ENCODE measurements at places on chromosomes 12 and 14.

DNA sequence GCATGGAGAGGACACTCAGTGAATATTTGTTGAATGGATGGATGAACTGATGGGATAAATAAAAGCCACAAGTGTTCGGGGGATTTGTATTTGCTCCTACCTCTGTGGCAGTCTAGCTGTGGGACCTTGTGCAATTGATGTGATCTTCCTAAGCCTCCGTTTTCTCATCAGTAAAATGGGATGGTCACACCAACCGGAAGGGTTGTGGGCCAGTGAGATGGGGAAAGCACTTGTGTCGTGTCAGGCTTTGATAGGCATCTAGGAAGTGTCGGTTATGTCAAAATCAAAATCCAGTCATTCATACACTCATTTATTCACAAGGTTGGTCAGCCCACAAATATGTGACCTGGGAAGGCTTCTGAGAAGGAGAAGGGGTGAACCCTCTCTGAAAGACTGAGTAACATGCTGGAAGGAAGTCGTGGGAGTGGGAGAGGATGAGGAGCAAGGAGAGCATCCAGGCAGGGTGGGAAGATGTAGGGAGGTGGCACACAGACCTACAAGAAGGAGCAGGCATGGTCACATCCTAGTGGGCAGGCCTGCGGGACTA, 7.8 kb upstream of the SERPINA9 start:
- DNase-seq, result no peak

- DNase-seq, result no peak
Measured at GRCh38 chr12:91119089-91119488, 7.8 kb upstream of the LUM start.

GRCh38 chr12:98745578-98746391, 100.7 kb downstream of the APAF1 start:
- no peak for DNase-seq

GRCh38 chr14:24080888-24081738, 9.8 kb downstream of the CPNE6 start:
- DNase-seq, result peak; percentile 39

- DNase-seq, result no peak
Measured at GRCh38 chr12:30884799-30885198, 41.7 kb upstream of the TSPAN11 start.

DNA sequence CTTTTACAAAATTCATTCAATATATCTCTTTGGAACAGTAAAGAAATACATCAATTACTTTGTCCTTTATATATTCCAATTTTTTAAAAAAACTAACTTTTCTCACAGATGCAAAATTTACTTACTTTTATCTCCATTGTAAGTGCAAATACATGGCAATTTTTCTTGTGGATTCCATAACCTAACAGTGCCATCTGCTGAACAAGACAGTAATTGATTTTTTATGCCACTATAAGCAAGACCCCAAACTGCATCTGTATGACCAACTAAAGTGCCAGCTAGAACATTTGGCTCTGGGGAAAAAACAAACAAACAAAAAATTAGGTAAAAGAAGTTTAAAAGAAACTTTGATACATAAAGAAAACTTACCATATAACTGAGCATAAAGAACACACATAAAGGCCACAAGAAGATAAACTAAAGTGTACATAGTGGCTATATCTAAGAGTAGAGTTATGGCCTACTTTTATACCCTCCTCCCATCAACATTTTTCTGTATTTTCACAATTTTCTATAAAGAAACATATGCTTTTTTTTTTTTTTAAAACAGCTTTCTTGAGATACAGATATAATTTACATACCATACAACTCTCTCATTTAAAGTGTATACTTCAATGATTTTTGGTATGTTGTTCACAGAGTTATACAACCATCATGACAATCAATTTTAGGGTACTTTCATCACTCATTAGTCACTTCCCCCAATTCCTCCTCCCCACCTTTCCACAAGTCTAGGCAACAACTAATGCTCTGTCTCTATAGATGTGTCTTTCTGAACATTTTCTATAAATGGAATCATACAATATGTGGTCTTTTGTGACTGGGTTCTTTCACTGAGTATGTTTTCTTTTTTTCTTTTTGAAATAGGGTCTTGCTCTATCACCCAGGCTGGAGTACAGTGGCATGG, 32.6 kb downstream of the COCH start:
- no peak for DNase-seq

DNA sequence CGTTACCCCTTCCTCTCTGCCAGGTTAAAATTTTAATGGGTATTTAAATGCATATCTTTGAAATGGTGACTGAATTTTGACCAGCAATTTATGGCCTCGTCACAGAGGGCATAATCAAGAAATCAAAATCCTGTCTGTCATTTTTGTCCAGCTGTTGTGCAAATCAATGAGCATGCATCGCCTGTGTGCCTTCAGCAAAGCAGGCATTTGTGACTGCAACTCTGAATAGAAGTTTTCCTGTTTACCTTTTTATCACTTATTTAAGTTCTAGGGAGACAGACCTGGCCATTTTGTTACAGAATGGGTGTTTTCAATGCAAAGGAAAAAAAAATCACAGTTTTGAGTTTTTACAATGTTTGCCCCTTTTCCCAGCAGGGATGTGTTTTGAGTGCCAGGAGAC, 107.4 kb downstream of the PPM1A start:
- no peak for DNase-seq

- no peak for DNase-seq
Measured at GRCh38 chr12:93137656-93138612, 208.8 kb upstream of the EEA1 start.

- no peak for DNase-seq
Measured at GRCh38 chr12:25714198-25714984, 161.3 kb upstream of the LMNTD1 start.

GRCh38 chr12:553216-554000, 93.7 kb downstream of the B4GALNT3 start:
- DNase-seq, result no peak

- DNase-seq, result no peak
Measured at GRCh38 chr14:66119606-66120231, 366.5 kb upstream of the CCDC196 start.

- DNase-seq, result no peak
Measured at GRCh38 chr14:71166180-71166837, 259.1 kb downstream of the PCNX1 start.

DNA sequence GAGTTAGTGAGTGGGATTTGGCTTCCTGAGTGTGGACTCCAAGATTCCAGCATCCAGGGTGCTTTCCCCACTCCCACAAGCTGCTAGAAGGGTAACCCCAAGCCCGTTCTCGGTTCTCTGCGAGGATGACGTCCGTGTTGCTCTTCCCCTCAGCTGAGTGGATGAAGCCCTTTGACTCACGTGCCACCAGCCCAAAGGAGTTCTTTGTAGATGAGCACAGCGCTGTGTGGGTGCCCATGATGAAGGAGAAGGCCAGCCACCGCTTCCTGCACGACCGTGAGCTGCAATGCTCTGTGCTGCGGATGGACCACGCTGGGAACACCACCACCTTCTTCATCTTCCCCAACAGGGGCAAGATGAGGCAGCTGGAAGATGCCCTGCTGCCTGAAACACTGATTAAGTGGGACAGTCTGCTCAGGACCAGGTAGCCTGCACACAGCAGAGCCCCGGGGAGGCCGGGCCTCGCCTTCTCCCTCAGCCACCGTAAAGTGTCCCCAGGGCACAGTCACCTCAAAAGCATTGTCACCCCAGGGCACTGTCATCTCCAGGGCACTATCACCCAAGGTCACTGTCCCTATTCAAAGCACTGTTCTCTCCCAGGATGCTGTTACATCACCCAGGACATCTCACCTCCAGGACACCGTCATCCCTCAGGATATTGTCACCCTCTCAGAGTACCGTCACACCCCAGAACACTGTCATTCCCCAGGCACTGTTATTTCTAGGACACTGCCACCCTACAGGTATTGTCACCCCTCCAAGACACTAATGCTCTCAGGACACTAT, 31.3 kb downstream of the SERPINA3 start:
- DNase-seq, result no peak

GRCh38 chr12:12533238-12533829, 29.3 kb downstream of the DUSP16 start:
- no peak for DNase-seq

GRCh38 chr12:18261273-18261672, at the start of gene PIK3C2G:
Gene PIK3C2G (plus strand): TSS chr12:18261518. CDS start chr12:18282082, 20,564 bp downstream.
- DNase-seq, result no peak

GRCh38 chr14:90491221-90491885, 94.5 kb downstream of the CALM1 start:
- no peak for DNase-seq

GRCh38 chr14:20560961-20561360, at the start of gene RNASE9:
Gene RNASE9 (minus strand): TSS chr14:20561047.
- DNase-seq, result no peak

DNA sequence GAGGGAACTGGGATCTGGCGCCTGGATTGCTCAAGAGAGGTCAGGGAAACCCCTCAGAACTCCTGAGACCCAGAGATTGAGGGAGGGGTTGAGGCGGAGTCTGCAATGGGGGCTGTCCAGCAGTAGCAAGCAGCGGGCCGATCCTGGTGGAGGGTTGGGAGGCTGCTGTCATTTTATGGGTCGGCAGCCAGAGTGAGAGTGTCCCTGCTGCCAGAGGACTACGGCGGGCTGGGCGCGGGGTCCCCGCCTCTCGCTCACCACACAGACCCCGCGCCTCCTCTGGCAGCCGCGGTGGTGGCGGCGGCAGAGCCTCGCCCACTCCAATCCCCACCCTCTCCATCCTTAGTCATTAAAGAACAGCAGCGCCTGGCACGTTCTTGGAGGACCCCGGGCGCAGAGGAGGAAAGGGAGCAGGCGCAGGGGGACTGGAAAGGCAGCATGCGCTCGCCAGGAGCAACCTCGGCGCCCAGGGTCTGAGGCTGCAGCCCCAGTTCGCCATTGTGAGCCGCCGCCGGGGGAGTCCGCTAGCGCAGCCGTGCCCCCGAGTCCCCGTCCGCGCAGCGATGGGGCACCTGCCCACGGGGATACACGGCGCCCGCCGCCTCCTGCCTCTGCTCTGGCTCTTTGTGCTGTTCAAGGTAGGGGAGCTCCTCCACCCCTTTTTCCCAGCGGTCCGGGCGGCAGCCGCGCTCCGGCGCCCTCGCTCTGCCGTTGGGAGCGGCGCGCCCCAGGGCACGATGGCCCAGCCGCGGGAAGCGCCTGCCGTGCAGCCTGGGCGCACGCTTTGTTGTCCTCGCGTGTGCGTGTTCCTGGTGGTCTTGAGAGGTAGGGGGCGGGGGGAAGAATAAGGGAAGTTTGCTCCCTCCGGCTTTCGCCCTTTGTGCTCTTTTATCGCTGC, at the start of gene PTPRO:
TSS of gene PTPRO (plus strand) at position 345 of the 898 bp plus-strand sequence.
- DNase-seq, result no peak

DNA sequence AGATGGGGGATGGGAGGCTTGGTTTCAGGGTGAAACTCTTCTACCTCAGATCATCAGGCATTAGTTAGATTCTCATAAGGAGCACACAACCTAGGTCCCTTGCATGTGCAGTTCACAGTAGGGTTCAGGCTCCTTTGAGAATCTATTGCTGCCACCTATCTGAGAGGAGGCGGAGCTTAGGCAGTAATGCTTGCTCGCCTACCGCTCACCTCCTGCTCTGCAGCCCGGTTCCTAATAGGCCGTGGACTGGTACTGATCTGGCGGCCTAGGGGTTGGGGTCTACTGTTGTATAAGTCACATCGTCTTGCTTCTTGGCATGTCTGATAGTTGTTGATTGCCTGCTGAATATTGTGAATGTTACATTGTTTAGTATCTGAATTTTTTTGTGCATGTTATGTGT, 12.2 kb downstream of the SCYL2 start:
- no peak for DNase-seq

DNA sequence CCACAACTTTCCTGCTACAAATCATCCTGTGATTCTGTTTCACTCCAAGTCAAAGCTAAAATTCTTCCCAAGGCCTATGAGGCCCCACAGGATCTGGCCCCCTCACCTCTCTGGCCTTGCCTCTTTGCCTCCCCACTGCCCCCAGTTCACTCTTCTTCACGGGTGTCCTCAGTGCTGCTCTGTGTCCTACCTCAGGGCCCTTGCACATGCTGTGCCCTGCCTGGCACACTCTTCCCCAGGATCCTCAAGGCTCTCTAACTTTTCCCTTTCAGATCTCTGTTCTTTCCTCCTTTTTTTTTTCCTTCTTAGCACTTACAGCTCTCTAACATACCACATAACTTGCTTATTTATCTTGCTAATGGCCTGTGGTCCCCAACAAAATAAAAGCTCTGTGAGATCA, 29.2 kb downstream of the RASAL1 start:
- DNase-seq, result no peak

DNA sequence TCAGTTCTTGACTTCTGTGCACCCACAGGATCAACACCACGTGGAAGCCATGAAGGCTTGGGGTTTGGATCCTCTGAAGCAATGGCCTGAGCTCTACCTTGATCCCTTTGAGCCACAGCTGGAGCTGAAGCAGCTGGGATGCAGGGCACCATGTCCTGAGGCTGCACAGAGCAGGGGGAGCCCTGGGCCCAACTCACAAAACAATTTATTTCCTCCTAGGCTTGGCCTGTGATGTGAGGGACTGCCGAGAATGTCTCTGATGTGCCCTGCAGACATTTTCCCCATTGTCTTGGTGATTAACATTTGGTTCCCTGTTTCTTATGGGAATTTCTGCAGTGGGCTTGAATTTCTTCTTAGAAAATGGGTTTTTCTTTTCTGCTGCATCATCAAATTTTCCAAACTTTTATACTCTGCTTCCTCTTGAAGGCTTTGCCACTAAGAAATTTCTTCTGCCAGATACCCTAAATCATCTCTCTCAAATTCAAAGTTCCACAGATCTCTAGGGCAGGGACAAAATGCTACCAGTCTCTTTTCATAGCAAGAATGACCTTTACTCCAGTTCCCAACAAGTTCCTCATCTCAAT, 288.2 kb downstream of the CCDC59 start:
- DNase-seq, result no peak

- DNase-seq, result no peak
Measured at GRCh38 chr12:11824736-11825135, 175.3 kb downstream of the ETV6 start.

DNA sequence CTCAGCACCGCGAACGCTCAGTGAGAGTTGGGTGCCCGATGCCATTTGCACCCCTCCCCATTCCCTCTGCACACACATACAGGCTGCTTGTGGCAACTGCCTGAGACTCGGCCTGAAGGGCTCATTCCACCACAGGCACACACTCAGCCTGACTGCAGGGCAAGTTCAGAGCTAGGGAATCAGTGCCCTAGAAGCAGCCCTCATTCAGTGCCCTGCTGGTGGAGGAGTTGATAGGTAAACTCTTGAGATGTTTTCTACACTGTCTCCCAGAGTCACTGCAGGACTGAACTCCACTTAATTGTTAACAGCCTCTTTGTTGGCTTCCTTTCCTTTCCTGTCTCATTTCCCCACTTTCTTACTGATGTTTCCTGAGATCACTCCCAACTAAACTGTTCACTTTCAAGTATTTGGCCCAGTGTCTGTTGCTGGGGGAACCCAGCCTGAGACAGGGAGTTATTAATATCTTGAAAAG, 16.9 kb downstream of the PPP1R36 start:
- DNase-seq, result no peak

- DNase-seq, result no peak
Measured at GRCh38 chr12:64722835-64723234, 36.4 kb downstream of the GNS start.

DNA sequence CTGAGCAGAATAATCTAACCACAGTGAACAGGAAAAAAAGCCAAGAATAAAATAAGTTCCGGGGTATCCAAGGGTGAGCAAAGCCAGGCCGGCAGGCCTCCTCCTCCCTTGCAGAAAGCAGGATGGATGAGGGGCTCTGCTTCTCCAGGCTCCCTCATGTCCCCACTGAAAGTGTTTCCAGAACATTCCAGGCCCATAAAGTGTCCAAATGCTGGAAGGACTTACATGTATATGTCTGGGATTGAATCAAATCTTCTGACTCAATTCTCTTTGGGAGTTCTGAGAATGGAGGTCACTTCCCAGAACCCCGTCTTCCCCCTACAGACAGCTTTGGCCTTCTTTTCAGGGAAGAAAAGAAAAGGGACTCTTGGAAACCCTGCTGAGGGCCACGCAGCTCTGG, 25.0 kb upstream of the BDKRB1 start:
- DNase-seq, result no peak

GRCh38 chr14:88914956-88915355, 90.5 kb downstream of the TTC8 start:
- DNase-seq, result no peak
